Putamen (tissue), 1 donor: ENCODE measurements at places on chromosomes 13 and 19.
A peak's percentile ranks its signal among the peaks of the same experiment; 100 is the strongest.

- no peak for DNase-seq
Observed at GRCh38 chr13:38981096-38981495, 9.5 kb downstream of the STOML3 start.

- no peak for DNase-seq
Observed at GRCh38 chr19:47405197-47405550, 14.2 kb downstream of the MEIS3 start.

DNA sequence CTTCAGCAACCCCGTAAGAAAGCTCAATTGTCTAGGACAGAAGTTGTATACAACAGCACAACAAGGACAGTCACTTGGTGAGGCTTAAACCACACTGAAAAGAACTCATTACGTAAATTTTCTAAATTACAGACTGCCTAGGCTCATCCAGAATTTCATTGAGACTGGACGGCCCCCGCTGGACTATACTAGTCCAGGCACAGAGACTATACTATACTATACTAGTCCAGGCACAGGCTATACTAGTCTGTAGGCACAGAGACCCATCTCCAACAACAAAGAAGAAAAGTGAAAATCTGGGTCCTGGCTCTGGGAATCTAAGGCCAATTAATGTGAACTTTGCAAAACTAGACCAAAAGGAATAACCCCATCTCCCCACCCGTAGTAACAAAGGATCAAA, 700 bp downstream of the ZNF816 start:
- no peak for DNase-seq

- DNase-seq, result peak; percentile 29
Observed at GRCh38 chr13:49584771-49585182, 581 bp downstream of the RCBTB1 start.

DNA sequence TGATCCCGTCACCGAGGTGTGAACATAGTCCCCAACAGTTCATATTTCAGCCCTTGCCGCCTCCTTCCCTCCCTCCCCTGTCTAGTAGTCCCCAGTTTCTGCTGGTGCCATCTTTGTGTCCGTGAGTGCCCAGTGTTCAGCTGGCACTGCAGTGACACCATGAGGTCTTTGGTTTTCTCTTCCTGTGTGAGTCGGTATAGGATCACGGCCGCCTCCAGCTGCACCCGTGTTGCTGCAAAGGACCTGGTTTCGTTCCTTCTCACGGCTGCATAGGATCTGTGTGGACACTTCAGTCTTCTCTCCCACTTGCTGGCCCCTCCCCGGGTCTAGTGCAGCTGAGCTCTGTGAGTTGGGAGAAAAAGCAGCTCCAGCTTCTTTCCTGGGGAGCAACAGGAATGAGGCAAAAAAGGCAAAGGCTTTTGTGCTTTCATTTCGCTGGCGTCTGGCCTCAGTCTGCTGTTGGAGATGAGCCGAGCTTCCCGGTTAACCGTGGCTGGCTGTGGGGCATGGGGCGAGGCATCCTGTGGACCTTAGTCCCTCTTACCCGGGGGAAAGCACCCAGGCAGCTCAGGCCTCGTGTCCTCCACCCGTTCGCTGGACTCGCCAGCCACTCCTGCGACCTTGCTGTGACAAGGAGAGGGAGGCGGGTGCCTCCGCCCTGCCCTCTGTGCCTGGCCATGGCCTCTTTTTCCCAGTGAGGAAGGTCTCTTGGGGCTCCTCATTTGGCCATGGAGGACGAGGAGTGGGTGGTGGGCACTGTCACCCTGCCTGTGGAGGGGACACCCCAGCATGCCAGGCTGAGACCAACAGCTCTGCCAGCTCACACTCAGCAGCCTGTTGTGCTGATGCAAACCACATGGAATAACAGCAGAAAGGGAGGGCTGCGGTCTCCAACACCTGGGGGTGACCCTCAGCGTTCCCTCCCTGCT, 196.5 kb downstream of the TEX29 start:
- DNase-seq, result no peak

GRCh38 chr19:44684892-44685863, 13.8 kb upstream of the CEACAM16 start:
- no peak for DNase-seq

GRCh38 chr13:28819046-28819730, 951 bp upstream of the MTUS2 start:
- DNase-seq, result peak; percentile 12

- no peak for DNase-seq
Observed at GRCh38 chr13:41137241-41137640, 4.6 kb upstream of the KBTBD6 start.

- DNase-seq, result no peak
Observed at GRCh38 chr19:54096617-54097106, 3.9 kb downstream of the OSCAR start.

DNA sequence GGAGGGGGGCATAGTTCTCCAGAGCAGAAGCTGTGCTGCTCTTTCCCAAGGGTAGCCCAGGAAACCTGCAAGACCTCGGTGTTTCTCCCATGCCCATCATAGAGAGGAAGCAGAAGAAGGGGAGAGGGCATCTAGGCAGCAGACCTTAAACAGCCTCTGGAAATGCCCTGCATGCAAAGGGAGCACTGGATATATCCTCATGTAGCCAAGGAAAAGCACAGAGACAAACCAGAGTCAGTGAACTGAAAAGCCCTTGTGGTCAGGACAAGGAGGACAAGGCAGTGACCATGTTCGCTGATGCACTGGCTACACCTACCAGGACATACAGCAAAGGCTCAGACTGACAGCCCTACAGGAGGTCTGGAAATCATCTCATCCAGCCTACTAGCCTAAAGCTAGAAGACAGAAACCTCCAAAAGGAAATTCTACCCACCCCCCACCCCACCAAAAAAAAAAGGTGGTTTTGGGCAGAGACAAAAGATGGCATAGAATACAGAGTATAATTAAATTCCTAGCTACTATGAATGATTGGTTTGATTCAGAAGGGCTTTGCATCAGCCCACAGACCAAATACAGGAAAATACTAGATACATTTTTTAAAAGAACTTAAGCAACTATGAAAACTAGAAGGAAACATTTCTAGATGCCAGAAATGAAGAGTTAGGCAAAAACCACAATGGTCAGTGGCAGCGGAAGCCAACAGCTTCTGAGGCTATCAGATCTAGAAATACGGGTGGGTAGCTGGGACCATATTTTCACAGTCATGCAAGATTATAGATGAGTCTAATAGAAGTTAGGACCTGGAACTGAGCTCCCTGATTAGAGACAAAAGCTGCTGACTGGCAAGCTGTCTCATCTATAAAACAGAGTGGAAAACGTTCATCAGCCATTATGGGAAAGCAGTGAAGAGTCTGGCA, 4.4 kb upstream of the TBC1D4 start:
- DNase-seq, result no peak

- no peak for DNase-seq
Observed at GRCh38 chr19:50162988-50163387, at the start of gene IZUMO2. TSS of gene IZUMO2 (minus strand) at chr19:50163281. CDS start at chr19:50163194, 87 bp downstream.

DNA sequence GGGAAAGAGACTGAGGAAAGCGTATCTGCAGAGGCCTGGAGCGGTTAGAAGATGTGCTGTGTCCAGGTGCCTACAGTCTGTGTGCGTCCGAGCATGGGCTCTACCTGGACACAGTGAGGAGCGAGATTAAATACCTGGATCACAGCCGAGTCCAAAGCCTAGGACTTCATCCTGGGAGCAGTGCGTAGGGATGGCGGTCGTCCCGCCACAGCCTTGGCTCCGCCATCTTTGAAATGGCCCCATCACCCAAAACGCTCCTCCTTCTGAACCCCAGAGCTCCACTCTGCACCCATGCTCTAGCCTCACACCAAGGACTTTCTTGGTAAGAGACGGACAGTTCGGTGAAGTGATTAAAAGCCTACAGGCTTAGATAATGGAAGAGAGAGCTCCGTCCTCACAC, 19.8 kb downstream of the GP6 start:
- no peak for DNase-seq

DNA sequence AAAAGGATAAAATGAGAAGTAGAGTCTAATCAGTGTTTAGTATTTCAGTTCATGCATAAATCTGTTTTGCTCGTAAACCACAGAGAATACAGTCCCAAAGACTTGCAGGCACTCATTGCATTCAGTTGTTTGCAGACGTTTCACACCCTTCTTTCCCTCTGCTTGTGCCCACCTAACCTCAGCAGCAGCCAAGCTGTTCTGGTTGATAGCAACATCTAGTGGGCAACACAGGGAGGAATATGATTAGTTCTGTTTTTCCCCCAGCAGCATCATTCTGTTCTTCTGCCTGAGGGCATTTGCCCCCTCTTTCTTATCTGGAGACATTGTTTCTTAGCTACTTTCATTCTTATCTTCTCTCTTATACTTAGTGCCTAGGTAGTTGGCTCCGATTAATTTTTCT, 135.6 kb downstream of the PAN3 start:
- DNase-seq, result no peak

- DNase-seq, result no peak
Observed at GRCh38 chr19:55700813-55701212, 25.8 kb downstream of the EPN1 start.

DNA sequence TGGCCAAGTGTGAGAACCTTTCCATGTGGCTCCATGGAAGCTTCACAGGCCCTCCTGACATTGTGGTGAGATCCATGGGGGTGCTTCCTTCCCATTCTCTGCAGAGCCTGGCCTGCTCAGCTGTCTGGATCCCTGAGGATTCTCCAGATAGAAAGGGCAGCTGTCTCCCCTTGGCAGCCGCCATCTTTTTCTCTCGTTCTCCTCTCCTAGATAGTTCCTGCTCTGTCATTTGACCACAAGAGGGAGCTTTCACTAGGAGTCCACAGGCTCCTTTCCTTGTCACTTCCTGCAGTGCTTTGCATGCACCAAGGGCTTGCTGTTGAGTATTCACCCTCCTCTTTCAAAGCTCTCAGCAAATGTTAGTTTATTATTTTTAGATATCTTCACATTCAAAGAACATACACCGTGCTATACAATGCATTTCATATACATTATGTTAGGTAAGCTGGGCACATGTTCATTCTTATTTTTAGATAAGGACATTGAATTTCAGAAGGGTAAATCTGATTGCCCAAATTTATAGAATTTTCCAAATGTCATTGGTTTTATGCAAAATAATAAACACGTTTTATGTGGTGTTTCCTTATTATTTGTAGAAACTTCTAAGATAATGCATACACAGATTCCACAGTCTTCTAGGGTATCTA, 133.2 kb downstream of the FRY start:
- peak; percentile 24 for DNase-seq

GRCh38 chr19:1271528-1272422, 2.6 kb downstream of the CIRBP start:
- DNase-seq, result no peak

GRCh38 chr19:5041913-5042187, 72.9 kb downstream of the KDM4B start:
- DNase-seq, result no peak

GRCh38 chr13:83589814-83590213, 292.5 kb downstream of the SLITRK1 start:
- DNase-seq, result no peak

- DNase-seq, result no peak
Observed at GRCh38 chr19:10195199-10195519, 406 bp upstream of the DNMT1 start.

GRCh38 chr13:110869231-110869804, 45.6 kb downstream of the ANKRD10 start:
- DNase-seq, result no peak

GRCh38 chr13:99514801-99515200, 13.5 kb downstream of the TM9SF2 start:
- DNase-seq, result no peak

DNA sequence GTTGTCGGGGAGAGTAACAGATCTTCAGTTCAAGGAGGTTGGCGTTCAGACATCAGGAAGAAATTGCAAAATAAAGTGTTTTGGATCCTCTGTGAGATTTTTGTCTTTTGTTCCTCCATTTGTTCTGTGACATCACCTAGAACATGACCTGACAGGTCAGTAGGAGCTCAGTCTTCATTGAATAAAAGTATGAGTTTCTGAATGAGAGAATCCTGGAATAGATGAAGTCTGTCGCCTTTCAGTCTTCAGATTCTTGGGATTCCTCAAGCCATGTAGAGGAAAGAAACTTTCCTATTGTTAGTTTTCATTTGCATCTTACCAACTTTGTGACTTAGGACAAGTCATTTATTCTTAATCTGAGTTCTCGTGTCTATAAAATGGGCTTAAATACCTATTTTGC, 14.4 kb downstream of the ARHGAP35 start:
- DNase-seq, result no peak

GRCh38 chr13:98821372-98822224, 69.1 kb upstream of the SLC15A1 start:
- no peak for DNase-seq

DNA sequence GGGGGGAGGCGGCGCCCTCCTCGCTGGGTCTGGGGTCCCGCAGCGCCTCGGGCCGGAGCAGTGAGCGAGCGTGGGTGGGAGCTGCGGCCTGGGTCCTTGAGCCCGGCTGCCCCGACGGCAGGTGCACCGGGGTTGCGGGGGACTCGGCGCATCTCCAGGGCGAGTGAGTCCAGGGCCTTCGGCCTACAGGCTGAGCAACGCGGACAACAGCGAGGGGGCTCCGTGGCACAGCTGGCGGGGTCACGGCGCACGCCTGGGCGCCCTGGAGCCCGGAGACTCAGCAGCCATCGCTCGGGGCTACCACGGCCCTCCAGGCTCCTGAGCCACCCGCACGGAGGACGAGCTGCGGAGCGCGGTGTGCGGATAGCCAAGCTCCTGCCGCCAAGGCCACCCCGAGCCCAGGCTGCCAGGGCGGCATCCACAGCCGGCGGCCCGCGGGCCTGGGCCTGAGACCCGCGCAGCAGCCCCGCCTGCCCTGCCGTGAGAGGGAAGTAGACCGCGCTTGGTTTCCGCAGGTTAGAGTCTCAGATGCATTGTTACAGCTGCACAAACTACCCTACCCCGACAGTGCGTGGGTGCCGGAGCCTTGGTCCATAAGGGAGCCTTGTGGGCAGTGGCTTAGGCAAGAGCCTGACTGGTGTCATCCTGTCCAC, 253.9 kb upstream of the SGCG start:
- no peak for DNase-seq

DNA sequence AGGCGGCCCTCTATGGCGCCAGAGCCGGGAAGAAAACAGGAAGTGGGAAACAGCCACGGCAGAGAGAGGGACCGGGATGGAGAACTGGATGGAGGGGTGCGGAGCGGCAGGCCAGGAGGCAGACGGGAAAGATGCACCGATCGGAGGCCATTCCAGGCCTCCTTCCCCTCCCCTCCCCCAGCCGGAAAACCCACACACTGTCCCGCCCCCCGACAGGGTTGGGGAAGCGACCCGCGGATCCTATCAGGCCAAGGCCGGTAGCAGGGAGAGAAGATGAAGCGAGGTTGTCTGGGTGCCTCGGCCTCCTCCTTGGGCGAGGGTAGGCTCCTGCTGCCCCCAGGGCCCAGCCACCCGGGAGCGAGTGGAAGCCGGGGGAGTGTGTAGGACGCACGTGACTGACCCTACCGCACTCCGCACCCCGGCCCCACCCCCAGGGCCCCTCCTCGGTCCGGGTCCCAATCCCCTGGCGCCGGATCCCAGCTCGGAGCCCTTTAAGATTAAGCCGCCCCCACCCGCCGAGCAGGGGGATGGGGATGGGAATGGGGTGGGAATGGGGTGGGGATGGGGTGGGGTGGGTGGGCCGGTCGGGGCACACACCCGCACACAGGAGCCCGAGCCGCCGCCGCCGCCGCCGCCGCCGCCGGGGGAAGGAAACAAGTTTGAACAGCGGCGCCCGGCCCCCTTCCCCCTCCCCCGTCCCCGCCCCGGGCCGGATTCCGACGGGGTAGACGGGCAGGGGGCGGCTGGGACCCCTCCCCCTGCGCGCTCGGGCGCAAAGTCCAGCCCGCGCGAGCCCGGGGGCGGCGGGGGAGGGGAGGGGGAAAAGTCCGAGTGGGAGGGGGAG, 1.5 kb downstream of the ERF start:
- DNase-seq, result no peak
